C1 segment of cervical spinal cord (tissue), 14 donors: ENCODE measurements at places on chromosomes 7 and 10.

GRCh38 chr7:138425026-138425425 lies 35.0 kb upstream of the TRIM24 start:
- no peak for DNase-seq

DNA sequence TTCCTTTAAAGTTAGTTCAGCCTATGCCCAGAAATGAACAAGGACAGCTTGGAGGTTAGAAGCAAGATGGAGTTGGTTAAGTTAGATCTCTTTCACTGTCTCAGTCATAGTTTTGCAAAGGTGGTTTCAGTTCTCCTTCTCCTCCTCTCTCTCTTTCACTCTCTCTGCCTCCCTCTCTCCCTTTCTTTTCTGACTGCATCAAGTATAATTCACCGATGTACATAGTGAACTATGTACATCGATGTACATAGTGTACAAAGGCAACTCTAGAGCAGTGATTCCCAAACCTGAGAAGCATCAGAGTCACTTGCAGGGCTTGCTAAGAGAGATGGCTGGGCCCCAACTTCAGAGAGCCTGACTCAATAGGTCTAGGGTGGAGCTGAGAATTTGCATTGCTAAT lies 1259.7 kb downstream of the TYW1 start:
- DNase-seq: no peak

- no peak for DNase-seq
Measured at GRCh38 chr10:69489506-69490090, 38.3 kb downstream of the TSPAN15 start.

DNA sequence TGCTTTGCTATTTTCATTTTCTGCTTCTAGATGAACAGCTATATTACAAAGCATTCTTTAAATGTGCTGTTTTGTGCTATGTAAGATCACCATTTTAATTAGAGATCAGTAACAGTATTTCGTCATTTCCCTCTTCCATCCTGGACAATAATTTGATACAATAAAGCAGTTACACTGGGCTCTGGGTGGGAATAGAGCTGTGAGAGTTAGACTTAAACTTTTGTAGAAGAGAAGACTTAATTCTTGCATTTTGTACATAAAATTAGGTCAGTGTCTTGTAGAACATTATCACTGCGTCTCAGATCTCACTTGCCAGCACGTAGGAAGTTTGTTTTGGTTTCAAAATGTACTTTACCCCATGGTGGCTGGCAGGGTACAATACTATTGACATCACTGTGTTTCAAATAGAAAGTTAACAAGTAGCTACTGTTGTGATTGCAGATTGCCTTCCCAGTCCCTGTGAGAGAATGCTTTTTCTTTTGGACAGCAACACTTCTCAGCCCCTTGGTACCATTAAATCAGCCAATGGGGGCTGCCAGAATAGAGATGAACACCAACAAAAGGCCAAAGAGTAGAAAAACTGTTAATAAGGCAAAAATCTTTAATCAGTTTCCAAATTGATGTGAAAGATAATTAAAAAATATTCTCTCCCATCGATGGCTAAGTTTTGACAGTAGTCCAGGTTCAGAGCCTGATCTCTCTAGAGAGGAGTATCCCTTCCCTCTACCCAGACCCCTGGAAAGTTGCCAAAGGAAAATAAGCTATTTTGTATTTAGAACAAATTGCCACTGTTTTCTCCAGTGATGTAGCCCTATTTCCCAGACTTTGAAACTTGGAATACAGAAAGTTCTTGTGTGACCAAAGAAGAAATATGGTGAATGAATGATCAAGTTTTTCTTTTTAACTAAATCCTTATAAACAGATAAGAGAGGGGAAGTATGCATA lies 35.1 kb downstream of the SMNDC1 start:
- DNase-seq: no peak

DNA sequence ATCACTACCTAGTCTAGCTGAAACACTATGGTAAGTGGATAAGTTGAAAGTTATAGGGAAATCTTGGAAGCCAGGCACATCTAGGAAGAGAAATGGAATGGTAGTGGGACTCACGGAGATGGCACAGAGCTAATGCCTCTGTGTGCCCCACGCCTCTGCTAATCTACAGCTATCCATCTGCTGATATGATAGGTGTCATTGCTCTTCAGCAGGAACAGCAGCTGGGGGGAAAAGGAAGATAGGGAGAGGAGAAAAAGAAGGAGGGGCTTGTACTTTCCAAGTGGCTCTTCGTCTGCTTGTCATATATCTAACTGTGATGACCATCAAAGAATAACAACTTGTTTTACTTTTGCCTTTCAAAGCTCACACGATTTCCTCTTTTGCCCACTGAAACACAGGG lies 1199.1 kb upstream of the SORCS1 start:
- no peak for DNase-seq

GRCh38 chr10:60654813-60655464 lies 123.3 kb upstream of the CDK1 start:
- DNase-seq: no peak

DNA sequence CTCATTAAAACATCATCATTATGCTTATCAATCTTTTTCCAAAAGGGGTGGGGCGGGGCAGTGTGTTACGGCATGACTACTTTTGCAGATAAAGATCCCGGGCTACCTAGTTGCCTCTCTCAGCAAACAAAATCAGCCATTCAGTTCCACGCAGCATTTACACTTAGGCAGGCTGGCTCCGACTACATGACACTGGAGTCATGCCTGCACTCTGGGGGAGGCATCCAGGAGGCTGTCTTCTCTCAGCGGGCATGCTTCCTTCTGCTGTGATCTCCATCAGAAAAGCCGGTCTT lies 193.9 kb upstream of the TCF7L2 start:
- DNase-seq: no peak

GRCh38 chr10:580778-581177 lies 108.7 kb downstream of the DIP2C start:
- no peak for DNase-seq
